ENCODE measurements at places on chromosomes 7 and 10. TPM values are rescaled to one million over a fixed set of nuclear protein-coding genes. Genes with fewer than 3 reads are reported as not detected.
A peak's percentile ranks its signal among the peaks of the same experiment; 100 is the strongest.

Gene SOSTDC1
- 6.4 TPM for total RNA-seq

Gene RBP3
- not detected for total RNA-seq

Gene UNCX
- not detected for total RNA-seq

Gene VAX1
- total RNA-seq: not detected

Gene ZNF503
- total RNA-seq: 19.4 TPM

Gene WEE2
- not detected for total RNA-seq

Gene SEMA4G
- 0.49 TPM for total RNA-seq

Gene HOXA5
- total RNA-seq: 9.2 TPM

Gene CRYGN
- 1.4 TPM for total RNA-seq

Gene AOAH
- 13.6 TPM for total RNA-seq

Gene MSRB2
- 45.7 TPM for total RNA-seq

Gene MYO1G
- total RNA-seq: 1.2 TPM

DNA sequence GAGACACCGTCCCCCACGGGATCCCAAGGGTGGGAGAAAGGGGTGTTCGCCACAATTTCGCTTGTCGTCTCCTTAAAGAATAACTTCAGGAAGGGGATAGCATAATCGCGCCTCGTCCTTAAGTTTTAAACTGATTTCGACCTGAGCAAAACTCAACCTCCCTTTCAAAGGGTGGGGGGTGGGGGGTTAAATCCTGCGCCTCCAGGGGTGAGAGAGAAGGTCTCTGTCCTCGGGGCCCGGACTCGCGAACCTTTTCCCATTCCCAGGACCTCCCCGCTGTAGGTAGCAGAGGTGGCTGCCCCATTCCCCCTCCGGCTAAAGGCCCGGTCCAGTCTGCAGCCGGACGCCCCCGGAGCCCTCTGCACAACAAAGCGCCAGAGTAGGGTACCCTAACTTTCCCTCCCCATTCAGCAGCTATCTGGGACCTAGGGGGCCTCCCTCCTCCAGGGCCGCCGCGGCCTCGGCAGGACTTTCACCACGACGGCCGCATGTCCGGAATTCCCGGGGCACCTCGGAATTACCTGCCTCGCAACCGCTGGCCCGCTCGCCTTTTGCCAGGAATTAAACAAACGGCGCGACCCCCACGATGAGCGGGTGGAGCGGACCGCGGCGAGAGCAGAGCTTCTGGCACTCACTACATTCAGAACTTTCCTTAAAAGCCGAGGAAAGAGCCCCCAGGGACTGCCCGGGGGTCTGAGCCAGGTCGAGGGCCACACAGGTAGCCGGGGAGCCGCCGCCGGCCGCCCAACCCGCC, 1.7 kb downstream of the CDK6 start:
- DNase-seq: peak; percentile 72

DNA sequence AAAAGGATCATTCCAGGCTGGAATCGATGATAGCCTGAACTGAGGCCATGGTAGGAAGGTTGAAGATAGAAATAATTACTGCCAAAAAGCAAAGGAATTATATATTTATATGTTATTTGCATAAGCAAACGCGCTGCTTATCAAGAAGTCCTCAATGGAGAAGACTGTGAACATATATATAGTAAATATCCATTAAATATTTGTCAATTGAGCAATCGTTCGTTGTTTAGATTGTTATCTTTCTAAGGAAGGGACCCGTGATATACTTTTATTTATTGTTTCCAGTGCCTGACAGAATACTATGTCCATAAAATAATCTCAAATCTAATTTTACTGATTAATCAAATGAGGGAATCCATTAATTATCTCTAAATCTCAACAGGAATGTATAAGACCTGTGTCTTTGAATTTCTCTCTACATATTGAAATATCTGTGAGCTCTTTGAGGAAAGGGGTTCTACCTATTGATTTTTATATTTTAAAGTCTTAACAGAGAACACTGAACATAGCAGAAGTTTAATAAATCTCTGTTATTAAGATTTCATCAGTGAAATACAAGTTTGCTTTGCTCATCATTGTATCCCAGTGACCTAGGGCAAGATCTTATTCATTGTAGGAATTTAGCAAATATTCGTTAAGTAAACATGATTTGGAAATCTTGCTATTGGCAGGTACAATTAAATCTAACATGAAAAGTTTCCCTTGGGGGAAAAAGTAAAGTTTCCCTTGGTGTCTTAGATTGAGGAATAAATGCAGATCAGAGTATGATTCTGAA, 12.0 kb upstream of the HERC4 start:
- no peak for DNase-seq

DNA sequence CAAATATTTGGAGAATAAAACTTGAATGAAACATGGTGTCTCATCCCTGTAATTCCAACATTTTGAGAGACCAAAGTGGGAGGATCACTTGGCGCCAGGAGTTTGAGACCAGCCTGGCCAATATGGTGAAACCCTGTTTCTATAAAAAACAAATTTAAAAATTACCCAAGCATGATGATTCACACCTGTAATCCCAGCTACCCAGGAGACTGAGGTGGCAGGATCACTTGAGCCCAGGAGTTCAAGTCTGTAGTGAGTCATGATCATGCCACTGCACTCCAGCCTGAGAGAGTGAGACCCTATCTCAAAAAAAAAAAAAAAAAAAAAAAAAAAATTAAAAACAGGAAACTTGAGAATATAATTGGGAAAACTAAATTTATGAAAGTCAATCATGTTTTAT, 481.1 kb downstream of the SEMA3D start:
- DNase-seq: no peak

DNA sequence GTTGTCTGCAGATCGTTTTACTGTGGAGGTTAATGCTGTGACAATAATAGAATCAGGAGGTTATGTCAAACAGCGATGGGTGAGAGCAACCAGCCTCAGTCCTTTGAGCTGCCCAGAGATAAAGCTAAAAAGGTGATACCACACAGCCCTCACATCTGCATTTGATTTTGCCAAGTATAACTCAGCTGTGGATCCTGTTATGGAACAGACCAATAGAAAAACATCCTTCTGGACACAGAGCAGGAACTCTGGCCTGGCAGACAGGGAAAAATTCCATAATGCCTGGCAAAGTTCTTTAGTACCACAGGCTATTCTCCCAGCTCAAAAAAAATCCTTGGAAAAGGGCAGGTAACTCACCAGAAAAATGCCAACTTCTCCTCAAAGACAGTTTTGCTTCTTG, 87.1 kb upstream of the PDLIM1 start:
- no peak for DNase-seq

- no peak for DNase-seq
Measured at GRCh38 chr10:49050366-49050765, 65.0 kb downstream of the VSTM4 start.

DNA sequence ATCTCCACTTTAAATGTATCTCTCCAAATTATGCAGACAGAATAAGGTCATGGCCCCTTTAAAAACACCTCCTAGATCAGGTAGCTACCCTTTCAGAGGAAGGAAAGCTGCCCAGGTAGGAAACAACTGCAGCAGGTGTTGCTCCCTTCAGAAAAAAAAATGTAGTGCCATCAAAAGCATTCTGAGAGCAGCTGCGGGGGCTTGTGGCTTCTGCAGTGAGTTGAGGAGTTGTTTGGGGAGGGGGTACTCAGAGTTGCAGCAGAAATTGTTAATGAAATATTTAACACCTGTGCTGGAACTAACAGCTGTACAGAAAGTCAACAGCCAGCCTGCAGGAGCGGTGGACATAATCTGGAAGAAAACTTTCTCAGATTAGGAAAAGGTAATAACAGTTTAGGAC, 24.0 kb downstream of the CDHR3 start:
- no peak for DNase-seq

GRCh38 chr7:123528265-123528664, 6.1 kb downstream of the IQUB start:
- no peak for DNase-seq

DNA sequence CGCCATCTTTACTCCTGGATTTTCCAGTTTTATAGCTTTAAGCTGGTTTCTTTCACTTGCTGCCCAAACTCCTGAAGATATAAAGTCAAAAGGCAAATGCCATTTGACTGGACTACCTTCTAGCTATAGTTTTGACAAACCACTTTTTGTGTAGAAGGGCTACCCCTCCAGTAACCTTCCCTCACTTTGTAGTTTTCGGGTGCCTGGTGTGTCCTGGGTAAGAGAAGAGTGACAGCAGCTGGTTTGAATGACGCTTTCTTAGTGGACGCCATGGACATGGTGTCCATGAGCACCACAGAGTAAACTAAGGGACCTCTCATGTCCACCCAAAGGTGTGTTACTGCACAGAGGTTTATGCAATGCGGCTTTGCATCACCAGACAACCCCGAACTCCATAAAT, 21.2 kb upstream of the PITRM1 start:
- DNase-seq: no peak

GRCh38 chr10:34489973-34490745, 324.9 kb downstream of the PARD3 start:
- DNase-seq: no peak

GRCh38 chr10:30598105-30598776, 31.3 kb downstream of the LYZL2 start:
- no peak for DNase-seq

DNA sequence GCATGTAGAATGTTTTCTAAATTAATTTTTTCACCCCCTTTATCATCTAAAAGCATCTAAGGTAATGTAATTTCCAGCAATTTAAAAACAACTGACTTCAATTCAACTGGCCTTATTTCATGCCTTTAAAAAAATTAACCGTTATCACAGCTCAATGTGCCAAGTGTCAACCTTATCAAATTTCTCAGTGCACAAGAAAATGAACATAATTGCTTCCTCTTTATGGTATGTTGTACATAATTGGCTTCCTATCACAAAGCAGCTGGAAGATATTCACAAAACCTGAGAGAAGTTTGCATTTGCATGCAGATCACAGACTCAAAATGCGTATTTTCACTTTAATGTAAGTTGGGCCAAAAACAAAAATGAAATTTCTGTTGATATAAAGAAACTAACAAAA, 966.4 kb downstream of the GRM8 start:
- no peak for DNase-seq

GRCh38 chr7:10225275-10225674, 748.4 kb upstream of the PHF14 start:
- no peak for DNase-seq

- peak; percentile 56 for DNase-seq
Measured at GRCh38 chr10:133445268-133445732, 8.4 kb upstream of the SCART1 start.

- DNase-seq: no peak
Measured at GRCh38 chr7:2069472-2069860, 163.3 kb downstream of the MAD1L1 start.

DNA sequence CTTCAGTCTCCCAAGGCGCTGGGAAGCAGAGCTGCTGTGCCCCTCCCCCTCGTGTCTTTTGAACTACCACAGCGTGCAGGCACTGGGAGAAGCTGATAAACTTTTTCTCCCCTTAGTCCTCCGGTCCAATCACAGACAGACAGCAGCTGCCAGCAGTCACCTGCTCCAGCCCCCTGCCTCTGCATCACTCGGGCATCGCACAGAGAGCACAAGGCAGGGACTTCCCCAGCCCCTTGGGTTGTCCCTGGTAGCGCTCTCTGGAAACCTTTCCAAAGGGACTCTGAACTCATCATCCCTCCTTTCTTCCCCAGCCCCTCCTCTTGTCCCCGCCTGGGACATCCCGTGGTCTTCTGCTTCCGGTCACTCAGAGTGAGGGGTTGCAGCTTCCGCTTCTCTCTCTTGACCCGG, 1.4 kb upstream of the NEUROG3 start:
- no peak for DNase-seq

- no peak for DNase-seq
Measured at GRCh38 chr10:7601023-7601656, 65.6 kb downstream of the ITIH5 start.

DNA sequence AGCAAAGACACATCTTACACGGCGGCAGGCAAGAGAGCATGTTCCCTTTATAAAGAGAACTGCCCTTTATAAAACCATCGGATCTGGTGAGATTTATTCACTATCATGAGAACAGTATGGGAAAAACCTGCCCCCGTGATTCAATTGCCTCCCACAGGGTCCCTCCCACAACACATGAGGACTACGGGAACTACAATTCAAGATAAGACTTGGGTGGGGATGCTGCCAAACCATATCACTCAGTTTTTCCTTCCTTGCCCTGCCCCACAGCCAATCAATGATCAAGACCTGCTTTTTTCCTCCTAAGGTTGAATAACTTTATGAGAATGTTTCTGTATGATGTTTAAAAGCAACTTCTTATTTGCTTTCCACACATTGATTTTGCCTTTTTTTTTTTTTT, 3.1 kb upstream of the PTPRE start:
- DNase-seq: no peak

DNA sequence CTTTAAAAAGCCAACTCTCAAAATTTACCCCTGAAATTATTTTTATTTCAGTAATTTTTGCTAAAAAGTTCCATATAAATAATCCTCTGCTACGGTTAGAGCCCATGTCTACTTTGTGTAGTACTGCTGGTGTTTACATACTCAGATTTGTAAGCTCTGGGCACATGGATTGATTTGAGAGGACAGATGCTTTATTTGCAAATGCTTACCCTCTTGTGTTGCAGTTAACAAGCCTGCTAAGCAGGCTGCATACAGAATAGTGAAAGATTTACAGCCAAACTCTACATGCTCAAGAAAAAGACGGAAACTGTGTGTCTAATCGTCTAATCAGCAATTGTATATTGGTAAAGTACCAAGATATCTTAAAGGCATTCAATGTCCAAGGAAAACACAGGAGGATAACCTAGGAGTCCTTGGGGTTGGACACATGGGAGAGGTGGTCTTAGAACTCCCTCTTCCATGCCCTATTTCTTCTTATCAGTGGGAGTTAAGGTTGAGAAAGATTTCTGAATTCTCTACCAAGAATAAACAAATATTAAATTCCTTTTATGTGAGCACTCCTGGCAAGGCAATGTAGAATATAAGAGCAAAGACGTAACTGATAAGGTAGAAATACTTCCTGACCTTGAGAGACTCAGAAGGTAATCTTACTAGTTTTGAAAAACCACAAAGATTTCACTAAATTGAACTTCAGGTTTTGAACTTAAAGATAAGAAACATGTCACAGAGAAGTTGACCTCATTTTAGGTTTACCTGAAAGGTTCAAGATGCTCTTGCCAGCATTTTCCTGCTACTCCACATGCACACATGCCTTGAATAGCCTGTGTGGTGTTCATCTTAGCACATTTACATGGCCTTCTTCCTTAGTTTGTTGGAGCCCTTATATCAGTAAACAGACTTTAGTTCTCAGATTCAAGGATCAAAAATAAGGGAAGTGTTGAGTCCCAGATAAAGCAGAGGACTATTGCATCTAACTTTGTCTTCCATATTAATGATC, 1216.5 kb downstream of the SORCS3 start:
- DNase-seq: no peak

DNA sequence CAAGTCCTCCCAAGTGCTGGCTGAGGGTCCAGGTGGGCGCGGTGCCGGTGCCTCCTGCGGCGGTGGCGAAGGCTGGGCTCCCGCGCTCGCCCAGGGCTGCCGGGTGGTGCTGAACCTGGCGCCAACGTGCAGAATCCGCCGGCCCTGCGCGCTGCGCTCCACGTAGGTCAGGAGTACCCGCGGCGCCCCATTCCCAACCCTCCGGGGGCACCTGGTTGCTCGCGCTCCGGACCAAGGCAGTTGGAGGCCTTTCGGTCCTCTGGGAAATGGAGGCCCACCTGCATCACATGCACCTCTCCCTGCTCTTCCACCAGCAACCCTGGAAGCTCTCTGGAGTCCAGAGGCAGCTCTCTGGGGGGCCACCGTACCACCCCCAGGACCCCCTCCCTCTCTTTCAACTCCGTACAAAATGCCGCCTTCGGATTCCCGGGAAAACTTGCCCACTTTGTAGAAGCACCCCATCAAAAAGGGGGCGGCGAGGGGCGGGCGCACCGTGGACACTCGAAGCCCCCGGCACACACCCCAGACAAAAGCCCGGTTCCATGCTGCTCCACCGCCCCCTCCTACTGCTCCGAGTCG, 745 bp downstream of the SLC16A9 start:
- peak; percentile 58 for DNase-seq

GRCh38 chr10:8404721-8405120, 350.2 kb downstream of the GATA3 start:
- no peak for DNase-seq

Measured in sigmoid colon (tissue), 7 donors.